ENCODE measurements at places on chromosomes 5 and 9. TPM values are rescaled to one million over a fixed set of nuclear protein-coding genes. Genes with fewer than 3 reads are reported as not detected.

Gene SERF1A
- total RNA-seq = 4.9 TPM

Gene RANBP3L
- under 0.01 TPM for total RNA-seq

GRCh38 chr5:115079924-115080623, 89.6 kb downstream of the TRIM36 start:
- DNase-seq = no peak

- DNase-seq = no peak
Measured at GRCh38 chr9:106796771-106797170, 66.2 kb upstream of the ZNF462 start.

DNA sequence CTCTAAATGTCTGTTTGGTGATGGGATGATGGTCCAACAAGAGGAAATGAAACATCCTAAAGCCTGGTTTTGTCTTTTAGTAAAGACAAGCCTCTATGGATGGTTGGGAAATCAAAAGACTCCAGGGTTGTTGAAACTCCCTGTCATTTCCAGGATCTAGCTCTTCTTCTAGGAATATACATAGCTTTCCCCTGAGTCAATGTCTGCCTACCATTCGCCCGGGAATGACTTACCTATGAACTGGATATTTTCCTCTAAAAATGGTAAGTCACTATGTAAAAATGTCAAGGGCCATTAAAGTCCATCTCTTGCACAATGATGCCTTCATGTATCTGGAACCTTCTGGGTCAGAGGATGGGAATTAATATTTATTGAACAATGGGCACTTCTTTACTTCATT, 11.1 kb upstream of the KIF12 start:
- DNase-seq = no peak

- no peak for DNase-seq
Measured at GRCh38 chr5:58718269-58718978, 135.5 kb downstream of the RAB3C start.

- DNase-seq = no peak
Measured at GRCh38 chr5:80667384-80667783, 12.6 kb upstream of the DHFR start.

DNA sequence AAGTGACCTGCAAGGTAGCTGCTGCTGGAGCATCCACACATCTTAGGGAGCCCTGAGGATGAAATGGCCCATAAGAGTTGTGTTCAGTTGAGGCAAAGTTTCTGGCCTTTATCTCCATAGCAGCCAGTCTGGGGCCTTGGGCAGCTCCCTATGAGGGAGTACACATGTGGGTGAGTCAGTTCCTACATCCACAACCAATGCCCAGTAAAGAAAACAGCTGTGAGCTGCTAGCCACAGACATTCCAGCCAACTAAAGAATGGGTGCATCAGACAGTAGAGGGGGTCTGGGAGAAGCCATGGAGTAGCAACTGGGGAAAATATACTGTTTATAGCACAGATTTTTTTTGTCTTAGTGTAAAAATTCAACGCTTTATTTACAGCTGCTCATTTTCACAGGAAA, 720.7 kb downstream of the TLE1 start:
- no peak for DNase-seq

Measured in dermis microvascular lymphatic vessel endothelial cell (primary cell).